ENCODE measurements at places on chromosomes 16 and 17. TPM values are rescaled to one million over a fixed set of nuclear protein-coding genes. Genes with fewer than 3 reads are reported as not detected.
A peak's percentile ranks its signal among the peaks of the same experiment; 100 is the strongest.

Gene C16orf46
- 0.08 TPM for total RNA-seq

Gene EVI2A
- 0.35 TPM for total RNA-seq

GRCh38 chr16:55294931-55295342 is 29.1 kb upstream of the IRX6 start:
- no peak overlapping the region for H3K27ac ChIP-seq
- H3K27me3 ChIP-seq: no peaks in the 10 kb centered on the region
- no peaks in the 10 kb centered on the region for H3K4me1 ChIP-seq
- H3K36me3 ChIP-seq: no peaks in the 10 kb centered on the region
- no peak overlapping the region for H3K4me3 ChIP-seq

DNA sequence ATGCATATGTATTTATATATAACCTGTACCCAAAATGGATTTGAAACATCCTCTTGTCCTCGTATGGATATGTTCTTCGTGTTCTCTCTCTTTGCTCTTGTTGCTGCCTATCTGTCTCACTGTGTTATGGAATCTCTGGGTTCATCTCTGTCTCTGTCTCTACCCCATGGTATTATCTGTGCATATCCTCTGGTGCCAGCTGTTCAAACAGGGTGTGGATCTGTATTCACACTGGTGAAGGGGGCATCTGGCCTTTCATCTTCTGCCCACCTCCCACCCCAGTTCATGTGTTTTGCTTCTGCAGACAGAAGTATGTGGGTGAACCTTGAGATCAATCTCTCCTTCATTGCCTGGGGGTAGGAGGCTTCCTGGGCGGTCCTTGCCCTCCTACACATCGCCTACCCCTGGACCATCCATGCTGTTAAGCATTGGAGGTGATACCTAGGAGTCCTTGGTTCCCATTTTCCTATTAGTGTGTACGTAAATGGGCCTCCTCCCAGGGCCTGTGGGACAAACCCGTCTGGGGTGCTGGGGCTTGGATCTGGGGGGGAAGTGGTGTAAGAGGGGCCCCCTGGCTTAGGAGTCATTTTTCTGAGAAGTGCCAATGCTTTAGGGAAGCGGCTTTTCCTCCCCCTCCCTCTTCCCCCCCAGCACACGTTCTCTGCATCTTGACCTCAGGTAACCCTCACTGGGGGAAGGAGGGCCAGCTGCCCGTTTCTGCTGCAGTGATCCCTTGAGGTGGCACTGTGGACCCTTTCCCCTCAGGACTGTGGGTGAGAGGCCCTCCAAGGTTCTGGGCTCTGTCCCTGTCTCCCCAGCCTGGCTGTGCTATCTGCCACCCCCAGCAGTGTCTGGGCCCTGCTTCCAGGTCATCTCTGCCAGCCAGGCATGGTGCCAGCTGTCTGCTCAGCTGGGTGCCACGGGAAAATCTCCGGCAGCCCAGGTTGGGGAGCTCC is 21.1 kb downstream of the RARA start:
- no peaks in the 10 kb centered on the region for H3K36me3 ChIP-seq
- no peaks in the 10 kb centered on the region for H3K27me3 ChIP-seq
- peak; percentile 92 for DNase-seq

GRCh38 chr17:72922219-72922618 is 170.3 kb downstream of the SLC39A11 start:
- no peaks in the 10 kb centered on the region for H3K36me3 ChIP-seq
- no peaks in the 10 kb centered on the region for H3K4me1 ChIP-seq
- no peak overlapping the region for H3K4me3 ChIP-seq

DNA sequence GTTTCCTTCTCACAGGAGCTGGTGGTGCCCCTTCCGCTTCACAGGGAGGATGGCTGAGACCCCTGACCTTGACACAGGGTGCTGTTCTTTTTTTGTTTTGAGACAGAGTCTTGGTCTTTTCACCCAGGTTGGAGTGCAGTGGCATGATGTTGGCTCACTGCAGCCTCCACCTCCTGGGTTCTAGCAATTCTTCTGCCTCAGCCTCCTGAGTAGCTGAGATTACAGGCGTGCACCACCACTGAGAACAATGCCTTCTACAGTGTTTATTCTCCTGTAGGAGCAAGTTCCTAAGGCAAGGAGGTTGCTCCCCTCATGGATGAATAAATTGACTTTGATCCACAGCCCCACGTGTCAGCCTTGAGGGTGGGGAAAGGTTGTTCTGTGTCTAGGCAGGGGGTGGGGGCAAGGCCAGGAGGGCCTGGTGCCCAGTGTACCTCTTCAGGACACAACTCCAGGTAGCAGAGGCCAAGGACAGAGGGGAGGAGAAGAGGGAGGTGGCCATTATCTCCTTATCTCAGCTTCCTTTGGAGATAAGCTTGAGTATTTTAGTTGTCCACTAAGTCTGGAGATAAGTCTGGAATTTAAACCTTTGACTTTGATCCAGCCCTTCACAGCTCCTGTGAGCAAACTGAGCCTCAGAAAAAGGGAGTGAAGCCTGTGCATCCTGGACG is 159.4 kb downstream of the SEC14L1 start:
- no peak overlapping the region for H3K4me3 ChIP-seq
- no peak for DNase-seq
- no peak overlapping the region for H3K27ac ChIP-seq
- no peaks in the 10 kb centered on the region for H3K27me3 ChIP-seq
- no peaks in the 10 kb centered on the region for H3K4me1 ChIP-seq

- DNase-seq: no peak
- H3K4me1 ChIP-seq: no peaks in the 10 kb centered on the region
- no peaks in the 10 kb centered on the region for H3K36me3 ChIP-seq
- H3K27ac ChIP-seq: no peak overlapping the region
- H3K4me3 ChIP-seq: no peak overlapping the region
These were observed 30.5 kb downstream of the HS3ST3B1 start for GRCh38 chr17:14331225-14331981.

Gene ZNF423
- 3.0 TPM for total RNA-seq

GRCh38 chr17:79237448-79238053 is 162.9 kb downstream of the ENGASE start:
- no peak overlapping the region for H3K4me3 ChIP-seq
- no peaks in the 10 kb centered on the region for H3K36me3 ChIP-seq
- H3K4me1 ChIP-seq: no peaks in the 10 kb centered on the region

Gene TNFRSF13B
- total RNA-seq: not detected

- DNase-seq: no peak
- H3K27me3 ChIP-seq: no peaks in the 10 kb centered on the region
- no peaks in the 10 kb centered on the region for H3K4me1 ChIP-seq
- no peaks in the 10 kb centered on the region for H3K36me3 ChIP-seq
- H3K4me3 ChIP-seq: no peak overlapping the region
- H3K27ac ChIP-seq: no peak overlapping the region
These were observed 29.7 kb upstream of the FASN start for GRCh38 chr17:82127704-82128103.

Gene DOC2B
- total RNA-seq: 25.1 TPM

All from pancreas (tissue), 10 donors.